NCI-H69 (cell line): ENCODE measurements at places on chromosomes 16 and 17.
A peak's percentile ranks its signal among the peaks of the same experiment; 100 is the strongest.

DNA sequence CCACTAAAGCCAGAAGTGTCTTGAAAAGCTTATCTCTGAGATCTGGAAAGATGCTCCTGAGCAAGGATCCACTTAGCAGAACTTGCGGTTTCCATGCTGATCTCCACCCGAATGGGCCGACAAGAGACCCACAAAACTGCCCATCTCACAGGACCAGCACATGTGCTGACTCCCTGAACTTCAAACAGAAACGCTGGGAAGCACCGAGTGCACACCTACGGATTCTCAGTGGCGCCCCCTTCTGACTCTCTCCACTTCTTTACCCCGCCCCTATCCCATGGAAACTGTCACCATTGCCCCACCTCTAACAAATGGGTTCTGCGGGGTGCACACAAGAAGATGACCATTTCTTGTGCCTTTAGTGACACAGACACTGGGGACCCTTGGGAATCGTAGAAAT lies 21.4 kb downstream of the CDRT4 start:
- DNase-seq = no peak

GRCh38 chr16:62177351-62178203 lies 141.3 kb upstream of the CDH8 start:
- DNase-seq = no peak

GRCh38 chr16:23711785-23712184 lies 1.2 kb downstream of the ERN2 start:
- peak; percentile 29 for DNase-seq

- no peak for DNase-seq
Observed at GRCh38 chr16:89618109-89618998, 4.9 kb downstream of the DPEP1 start.

DNA sequence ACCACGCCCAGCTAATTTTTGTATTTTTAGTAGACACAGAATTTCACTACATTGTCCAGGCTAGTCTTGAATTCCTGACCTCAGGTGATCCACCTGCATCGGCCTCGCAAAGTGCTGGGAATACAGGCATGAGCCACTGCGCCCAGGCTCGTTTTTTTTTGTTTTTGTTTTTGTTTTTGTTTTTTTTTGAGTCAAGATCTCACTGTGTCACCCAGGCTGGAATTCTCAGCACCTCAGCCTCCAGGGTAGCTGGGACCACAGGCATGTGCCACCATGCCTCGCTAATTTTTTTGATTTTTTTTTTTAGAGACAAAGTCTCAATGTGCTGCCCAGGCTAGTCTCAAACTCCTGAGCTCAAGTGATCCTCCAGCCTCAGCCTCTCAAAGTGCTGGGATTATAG lies 17.5 kb upstream of the CMTM4 start:
- DNase-seq = no peak

DNA sequence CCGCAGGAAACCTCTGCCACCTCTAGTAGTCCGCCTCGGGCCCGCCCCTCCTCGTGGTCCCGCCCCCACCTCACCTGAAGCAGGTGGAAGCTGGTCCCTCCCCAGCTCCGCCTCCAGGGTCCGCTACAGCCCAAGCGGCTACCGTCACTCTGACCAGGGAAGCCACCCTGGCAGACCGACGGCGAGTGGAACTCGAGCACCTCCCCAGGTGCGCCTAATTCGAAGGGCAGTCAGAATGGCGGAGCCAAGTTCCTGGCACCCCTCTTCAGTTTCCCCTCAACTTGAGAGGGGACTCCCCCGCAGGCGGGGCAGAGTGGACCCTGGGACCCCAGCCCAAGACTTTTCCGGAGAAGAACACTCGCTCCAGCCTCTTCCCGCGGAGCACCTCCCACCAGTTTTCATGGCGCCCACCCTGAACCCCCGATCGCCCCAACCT lies 507 bp downstream of the FHOD1 start:
- DNase-seq = peak; percentile 85

- no peak for DNase-seq
Observed at GRCh38 chr16:48597563-48598387, 12.2 kb downstream of the N4BP1 start.

DNA sequence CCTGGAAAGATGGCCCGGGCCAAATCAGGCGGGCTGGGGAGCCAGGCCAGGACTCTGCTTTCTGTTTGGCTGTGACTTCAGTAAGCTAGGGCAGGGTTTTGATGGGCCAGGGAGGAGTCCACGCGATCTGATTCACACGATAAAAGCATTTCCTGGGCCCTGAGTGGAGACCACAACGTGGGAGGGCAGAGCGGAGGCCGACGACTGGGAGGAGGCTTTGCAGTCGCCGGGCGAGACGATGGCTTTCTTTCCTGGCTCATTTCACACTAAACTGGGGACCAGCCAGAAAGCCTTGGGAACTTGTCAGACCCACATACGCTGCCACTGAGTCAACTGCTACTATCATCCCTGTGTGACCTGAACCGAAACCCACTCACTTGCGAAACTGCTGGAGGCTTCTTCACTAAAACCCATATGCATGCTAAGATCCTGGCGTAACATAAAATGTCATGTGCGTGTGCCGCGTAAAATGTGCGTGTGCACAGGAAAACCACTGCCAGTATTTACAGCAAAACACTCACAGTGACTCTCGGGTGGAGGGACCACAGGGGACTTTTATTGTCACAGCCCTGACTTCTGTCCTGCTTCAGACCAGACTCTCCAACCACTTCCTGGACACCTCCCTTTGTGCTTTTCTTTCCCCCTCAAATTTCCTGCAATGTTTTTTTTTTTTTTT lies 14.2 kb upstream of the RHBDF2 start:
- DNase-seq = no peak

- DNase-seq = no peak
Observed at GRCh38 chr17:9912121-9913099, 7.3 kb upstream of the RCVRN start.

GRCh38 chr16:20884240-20884556 lies 16.0 kb downstream of the DCUN1D3 start:
- no peak for DNase-seq

DNA sequence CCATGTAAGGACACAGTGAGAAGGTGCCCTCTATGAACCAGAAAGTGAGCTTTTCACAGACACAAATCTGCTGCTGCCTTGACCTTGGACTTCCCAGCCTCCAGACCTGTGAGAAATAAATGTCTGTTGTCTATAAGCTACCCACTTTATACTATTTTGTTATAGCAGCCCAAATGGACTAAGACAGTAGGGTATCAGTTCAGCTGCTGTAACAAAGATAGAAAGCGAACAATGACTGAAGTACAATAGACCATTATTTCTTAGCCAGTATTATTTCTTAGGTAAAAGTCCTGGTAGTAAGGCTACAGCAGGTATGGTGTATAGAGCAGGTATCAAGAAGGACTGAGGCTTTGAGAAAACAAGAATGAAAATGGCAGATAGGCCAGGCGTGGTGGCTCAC lies 117.0 kb downstream of the SLC39A11 start:
- no peak for DNase-seq

DNA sequence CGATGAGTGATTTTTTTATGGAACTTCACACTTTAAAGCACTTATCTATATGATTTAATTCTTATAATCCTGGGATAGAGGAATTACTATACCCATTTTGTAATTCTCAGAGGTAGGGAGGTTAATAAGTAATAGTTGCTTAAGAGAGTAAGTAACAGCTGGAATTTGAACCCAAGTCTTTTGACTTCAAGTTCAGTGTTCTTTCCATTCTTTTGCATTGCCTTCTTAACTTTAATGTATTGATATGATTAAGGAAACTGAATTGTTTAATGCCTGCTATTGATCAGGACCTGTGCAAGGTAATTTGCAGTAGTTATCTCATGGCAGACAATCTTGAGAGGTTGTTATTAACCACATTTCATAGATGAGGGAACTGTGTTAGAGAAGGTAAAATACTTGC lies 78.5 kb downstream of the TUBD1 start:
- no peak for DNase-seq

DNA sequence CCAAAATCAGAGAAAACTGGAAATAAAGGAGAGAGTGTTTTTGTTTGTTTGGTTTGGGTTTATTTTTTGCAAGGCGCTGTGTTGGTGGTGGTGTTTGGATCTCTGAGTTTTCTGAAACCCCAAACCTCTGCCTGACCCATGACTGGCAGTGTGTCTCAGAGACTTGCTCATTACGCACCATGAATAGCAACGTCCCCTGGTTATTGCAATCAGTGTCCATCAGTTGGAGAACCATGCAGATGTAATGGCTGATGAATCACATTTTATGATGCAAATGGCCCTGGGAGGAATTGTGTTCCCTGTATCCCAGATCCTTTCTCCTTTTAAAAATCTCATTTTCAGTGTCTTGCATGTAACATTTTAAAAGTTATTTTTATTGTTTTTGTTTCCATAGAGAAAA lies 362.8 kb downstream of the PMP22 start:
- no peak for DNase-seq

DNA sequence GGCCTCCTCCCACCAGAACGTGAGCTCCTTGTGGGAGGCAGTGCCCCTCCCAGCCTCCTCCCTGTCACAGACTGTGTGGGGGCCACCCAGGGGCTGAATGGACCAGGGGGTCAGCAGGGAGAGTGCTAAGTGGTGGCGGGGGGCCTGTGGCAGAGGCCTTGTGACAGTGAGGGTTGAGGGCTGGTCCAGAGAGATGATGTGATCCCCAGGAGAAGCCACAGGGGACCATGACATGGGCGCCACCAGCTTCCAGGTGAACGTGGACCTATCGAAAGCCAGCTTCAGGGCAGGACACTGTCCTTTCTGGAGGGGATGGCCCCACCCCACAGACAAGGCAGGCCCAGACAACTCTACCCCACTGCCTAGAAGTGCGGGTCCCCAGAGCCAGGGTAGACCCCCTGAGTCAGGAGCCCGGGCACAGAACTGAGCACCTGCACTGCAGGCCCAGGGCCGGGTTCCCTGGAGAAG lies 3.1 kb downstream of the SPSB3 start:
- no peak for DNase-seq

DNA sequence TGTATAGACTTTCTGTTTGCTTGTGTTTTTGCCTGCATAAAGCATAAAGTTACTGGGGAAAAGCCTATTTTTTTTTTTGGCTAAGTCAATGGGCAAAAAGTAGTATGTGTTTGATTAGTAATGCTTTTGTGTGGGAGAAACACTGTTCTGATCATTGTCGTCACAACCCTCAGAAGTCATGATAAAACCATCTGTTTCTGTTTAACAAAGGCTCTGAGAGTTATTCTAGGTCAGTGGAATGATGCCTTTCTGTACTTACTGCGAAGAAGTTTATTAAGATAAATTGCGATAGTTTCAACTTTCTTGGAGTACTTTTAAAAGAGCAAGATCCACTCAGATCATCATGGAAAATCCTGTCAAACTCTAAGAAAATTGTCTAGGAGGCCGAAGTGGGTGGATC lies 80.9 kb downstream of the PRKCA start:
- no peak for DNase-seq

- DNase-seq = peak; percentile 94
Observed at GRCh38 chr17:39737760-39738567, at the start of gene GRB7. Gene GRB7 (plus strand): TSS chr17:39737938. CDS start chr17:39742302, 4,364 bp downstream.
